ENCODE measurements at places on chromosomes 6 and 20.

- no peak for DNase-seq
These were observed 19.5 kb upstream of the RPS10 start for GRCh38 chr6:34445313-34445860.

DNA sequence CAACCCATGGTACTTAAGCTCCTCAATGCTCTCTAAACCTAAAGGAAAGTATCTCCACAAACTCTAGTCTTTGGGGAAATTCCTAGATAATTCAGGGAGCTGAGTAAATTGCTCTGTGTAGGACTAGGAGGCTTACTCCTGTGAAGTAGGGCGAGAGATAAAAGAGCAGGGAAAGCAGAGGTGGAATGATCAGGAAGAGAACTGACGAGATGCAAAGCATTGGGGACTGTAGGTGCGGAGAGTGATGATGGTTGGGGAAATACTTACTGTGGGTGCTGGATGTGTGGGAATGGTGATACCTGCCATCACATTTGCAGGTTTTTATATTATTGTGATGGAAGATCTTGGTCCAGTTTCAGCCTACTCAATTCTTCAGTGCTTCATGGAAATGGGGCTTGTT lies 1.6 kb upstream of the LATS1 start:
- no peak for DNase-seq

- no peak for DNase-seq
These were observed 57.3 kb downstream of the UBE2V1 start for GRCh38 chr20:50055524-50056083.

- no peak for DNase-seq
These were observed 67.3 kb downstream of the SMAP1 start for GRCh38 chr6:70734979-70735378.

GRCh38 chr6:49548613-49549304 lies 1.7 kb upstream of the C6orf141 start:
- DNase-seq = no peak

DNA sequence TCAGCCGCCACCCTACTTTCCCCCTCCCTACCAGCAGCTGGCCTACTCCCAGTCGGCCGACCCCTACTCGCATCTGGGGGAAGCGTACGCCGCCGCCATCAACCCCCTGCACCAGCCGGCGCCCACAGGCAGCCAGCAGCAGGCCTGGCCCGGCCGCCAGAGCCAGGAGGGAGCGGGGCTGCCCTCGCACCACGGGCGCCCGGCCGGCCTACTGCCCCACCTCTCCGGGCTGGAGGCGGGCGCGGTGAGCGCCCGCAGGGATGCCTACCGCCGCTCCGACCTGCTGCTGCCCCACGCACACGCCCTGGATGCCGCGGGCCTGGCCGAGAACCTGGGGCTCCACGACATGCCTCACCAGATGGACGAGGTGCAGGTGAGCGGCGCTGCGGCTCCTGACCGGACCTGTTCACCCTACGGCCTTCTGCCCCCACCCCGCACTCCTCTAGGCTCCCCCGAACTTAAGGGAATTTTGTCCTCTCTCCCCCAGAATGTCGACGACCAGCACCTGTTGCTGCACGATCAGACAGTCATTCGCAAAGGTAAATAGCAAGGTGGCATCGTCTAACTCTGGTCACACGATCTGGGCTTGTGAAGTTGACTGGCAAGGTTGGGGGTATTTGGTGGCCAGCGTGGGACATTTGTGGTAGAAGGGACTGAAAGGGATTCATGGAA lies 2.3 kb downstream of the TFAP2C start:
- no peak for DNase-seq

DNA sequence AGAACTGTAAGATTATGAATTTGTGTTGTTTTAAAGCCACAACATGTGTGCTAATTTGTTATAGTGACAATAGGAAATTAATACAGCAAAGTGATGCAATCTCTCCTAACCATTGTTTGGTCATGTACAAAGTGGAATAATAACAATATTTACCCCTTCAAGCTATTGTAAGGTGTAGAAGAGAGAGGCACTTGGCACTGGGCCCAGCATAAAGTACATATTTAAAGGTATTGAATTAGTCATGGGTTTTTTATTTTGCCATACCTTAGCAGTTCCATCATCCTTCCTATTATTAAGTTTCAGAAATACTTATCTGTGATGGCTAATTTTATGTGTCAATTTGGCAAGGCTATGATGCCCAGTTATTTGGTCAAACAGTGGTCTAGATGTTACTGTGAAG lies 322.4 kb upstream of the TSHZ2 start:
- no peak for DNase-seq

GRCh38 chr6:161369339-161369738 lies 95.5 kb upstream of the AGPAT4 start:
- no peak for DNase-seq

DNA sequence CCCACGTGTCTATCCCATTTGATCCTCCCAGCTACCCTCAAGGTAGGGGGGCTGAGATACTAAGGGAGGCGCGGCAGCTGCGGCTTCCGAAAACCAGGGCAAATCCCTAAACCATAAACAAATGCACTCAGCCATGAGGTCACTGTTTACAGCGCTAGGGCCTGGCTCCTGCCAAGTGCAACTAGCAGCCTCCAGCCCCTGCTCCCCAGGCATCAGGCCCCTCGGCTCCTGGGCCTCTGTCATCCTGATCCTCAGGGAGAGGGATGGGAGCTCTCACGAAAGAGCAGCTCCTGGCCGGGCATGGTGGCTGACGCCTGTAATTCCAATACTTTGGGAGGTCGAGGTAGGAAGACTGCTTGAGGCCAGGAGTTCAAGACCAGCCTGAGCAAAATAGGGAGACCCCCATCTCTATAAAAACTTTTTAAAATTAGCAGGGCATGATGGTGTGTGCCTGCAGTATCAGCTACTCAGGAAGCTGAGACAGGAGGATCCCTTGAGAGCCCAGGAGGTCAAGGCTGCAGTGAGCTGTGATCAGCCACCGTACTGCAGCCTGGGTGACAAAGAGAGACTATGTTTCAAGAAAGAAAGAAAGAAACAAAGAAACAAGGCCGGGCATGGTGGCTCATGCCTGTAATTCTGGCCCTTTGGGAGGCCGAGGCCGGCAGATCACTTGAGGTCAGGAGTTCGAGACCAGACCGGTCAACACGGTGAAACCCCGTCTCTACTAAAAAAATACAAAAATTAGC lies 42.5 kb upstream of the TLDC2 start:
- no peak for DNase-seq

DNA sequence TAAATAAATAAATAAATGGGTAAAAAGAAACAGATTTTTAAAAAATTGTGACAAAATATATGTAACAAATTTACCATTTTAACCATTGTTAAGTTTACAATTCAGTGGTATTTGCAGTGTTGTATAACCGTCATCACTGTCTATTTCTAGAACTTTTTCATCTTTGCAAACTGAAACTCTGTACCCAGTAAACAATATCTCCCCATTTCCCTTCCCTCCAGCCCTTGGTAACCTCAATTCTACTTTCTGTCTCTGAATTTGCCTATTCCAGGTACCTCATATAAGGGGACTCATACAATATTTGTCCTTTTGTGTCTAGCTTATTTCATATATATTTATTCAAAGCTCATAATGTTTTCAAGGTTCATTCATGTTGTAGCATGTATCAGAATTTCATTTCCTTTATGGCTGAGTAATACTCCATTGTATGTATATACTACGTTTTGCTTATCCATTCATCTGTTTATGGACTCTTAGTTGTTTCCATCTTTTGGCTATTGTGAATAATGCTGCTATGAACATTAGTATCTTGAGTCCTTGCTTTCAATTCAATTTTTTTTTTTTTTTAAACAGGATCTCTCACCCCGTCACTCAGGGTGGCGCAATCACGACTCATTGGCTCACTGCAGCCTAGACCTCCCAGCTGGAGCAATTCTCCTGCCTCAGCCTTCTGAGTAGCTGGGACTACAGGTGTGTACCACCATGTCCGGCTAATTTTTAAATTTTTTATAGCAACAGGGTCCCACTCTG lies 8.9 kb downstream of the MANBAL start:
- peak; percentile 10 for DNase-seq

DNA sequence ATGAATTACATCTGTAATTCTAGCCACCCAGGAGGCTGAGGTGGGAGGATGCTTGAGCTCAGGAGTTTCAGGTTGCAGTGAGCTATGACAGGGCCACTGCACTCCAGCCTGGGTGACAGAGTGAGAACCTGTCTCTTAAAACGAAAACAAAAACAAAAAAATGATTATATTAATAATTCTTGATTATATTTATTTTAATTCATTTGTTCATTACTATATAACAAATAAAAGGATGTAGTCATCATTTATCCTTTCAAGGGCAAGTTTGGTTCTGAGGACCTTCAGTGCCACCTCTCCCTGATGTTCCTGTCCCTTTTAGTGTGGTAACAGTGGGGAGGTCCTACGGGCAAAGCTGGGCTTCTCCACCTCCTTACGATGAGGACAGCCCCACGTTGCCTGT lies 167.1 kb upstream of the SCGN start:
- DNase-seq = no peak

DNA sequence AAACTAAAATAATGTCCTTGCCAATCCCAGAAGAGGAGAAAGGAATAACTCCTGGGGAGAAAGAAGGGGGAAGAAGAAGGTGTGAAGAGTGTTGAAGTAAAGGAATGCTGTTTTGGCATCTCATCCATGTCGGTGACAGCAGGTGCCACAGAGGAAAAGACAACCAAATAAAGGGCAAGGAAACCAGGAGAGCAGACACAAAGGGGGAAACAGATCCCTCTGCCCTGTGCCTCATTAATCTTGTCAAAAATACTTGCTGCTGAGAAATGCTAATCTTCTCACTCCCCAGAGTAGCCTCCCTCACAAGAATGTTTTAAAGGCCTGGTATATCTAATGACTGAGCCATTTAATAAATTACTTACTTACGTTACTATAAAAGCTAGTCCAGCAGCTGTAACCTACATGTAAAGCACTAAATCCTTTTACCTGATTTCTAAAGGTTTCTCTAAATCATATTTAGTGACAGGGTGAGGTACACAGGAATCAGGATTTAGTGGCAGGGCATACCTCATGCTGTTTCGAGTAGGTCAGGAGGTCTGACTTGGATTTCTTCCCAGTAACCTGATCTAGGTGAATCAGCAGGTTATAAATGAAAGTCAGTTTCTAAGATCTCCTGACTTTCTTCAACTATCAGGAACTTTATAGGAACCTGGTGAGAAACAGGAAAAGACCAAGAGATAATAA lies 377.1 kb downstream of the CENPW start:
- DNase-seq = no peak

DNA sequence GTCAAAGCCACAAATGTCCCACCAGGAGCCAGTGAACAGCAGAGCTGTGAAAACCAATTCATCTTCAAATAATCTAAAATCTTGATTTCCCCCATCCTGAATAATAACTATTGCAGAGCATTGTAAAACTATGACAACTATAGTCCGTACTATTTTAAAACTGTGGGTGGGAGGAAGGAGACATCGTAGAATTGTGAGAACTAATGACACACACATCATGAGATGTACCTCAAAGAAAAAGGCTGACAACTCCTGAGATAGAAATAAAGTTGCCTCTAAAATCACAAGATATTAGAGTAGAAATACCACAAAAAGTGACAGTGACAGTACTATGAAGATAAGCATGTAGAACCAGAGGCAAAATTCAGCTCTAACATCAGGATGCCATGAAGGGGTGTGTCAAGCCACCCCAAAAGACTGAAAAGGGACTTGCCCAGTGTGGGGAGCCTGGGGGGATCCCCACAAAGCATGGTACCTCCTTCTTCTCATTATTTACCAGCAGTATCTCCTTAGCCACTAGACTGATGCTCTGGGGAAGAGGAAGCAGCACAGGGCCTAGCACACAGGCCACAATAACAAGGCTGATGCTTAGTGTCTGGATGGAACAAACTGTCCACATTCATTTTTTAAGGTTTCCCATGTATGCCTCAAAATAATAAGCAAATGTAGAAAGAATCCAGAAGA lies 13.4 kb downstream of the NAPB start:
- DNase-seq = no peak

DNA sequence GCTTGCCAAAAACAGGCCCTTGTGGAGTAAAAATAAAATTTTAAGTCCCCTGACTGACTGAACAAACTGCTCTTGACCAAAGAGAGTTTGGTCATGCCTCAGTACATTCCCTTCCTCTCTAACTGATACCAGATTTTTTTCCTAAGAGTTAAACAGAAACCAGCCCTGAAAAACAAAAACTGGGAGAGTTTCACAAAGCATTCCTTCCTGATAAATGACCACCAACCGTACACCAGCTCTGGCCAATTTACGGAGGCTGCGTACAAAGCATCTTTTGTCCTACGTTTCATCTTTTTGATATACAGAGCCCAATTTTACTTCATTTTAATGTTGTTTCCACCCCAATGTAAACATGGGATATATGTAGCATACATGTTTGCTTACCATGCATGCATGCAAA lies 477.4 kb upstream of the HTR1E start:
- DNase-seq = no peak

DNA sequence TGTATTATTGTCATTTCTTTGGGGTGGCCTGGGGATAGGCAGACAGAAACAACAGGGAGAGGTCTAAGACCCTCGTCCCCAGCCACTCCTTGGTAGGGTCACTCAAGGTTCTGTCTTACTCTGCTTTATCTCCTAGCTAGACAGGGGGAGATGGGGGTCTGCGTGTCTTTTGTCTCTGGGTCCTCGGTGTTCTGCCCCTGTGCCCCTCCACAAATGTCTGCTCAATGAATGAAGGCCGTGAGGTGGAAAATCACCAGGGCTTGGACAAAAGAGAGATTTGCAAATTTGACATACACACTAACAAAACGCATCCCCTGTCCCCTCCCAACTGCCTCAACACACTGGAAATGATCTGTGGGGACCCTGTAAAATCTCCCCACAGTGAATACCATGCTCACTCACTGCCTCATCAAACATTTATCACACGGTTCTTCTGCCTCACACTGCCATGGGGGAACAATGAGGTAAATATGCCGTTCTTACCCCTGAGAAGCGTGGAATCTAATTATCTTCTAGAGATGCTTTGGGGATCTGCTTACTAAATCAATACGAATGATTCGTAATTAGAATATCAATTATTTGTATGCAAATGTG lies 13.2 kb upstream of the VAPB start:
- no peak for DNase-seq

DNA sequence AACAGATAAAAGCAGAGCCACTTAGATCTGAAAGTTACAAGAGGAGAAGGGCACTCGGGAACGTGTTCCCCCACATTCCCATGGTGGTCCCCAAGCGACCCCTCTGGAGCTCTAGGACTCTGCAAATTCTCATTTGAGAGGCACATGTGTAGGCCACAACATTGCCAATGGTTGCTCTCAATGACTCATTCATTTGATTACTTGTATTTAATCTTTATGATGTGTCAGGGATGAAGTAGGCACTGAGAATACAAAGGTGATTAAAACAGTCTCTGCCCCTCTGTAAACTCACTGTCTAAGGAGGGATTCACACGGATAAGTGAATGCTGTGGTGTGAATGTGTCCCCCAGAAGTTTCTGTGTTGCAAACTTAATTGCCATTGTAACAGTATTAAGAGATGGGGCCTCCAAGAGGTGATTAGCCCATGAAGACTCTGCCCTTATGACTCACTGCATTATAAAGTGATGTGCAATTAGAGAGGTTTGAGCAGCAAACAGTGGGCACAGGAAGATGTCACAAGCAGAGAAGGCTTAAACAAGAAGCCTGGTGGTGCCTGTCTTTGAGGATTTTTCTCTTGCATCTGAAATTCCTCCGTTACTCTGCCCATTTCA lies 34.0 kb upstream of the TRAM2 start:
- no peak for DNase-seq

All from tibial nerve (tissue), 4 donors.